ENCODE measurements at places on chromosomes 7 and 10.
A peak's percentile ranks its signal among the peaks of the same experiment; 100 is the strongest.

DNA sequence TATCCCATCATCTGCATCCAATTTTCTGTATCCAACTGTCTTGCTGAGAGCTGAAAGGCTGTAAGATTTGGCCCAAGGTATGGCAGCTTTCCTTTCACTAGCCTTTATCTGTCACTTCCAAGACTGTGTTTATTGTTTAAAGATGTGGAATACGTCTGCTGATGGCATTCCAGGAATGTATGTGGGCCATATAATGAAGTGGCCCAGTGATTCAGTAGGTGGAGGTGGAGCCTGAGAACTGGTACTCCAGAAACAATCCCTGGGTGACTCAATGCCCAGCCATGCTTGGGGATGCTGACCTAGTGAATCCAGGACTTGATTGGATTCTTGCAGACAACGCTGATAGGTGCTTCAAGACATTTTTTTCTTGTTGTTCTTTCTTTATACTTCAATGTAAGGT, 13.5 kb downstream of the NEUROD6 start:
- no peak for DNase-seq

- no peak for DNase-seq
Observed at GRCh38 chr7:128826916-128827247, 3.3 kb upstream of the FLNC start.

- peak; percentile 58 for DNase-seq
Observed at GRCh38 chr7:23696916-23697441, 13.0 kb upstream of the STK31 start.

DNA sequence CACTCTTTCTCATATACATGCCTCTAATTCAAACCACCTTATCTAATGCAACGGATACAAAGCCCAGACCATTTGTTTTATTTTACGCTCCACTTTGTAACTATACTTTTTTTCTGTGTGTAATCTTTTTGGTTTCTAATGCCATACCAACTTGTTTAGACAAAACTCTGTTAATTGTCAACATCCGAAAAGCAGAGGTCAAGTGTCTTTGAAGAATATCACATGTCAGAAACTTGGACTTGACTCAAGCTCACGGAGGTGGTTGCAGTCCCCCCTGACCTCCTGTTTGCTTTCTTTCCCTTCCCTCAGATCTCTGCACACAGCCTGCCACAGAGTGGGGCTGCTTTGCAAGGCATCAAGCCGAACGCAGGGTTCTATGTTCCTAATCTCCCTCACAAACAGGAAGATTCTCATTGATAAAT, 698.9 kb downstream of the PARD3 start:
- no peak for DNase-seq

- DNase-seq = no peak
Observed at GRCh38 chr10:95506056-95506737, 55.0 kb downstream of the SORBS1 start.

- no peak for DNase-seq
Observed at GRCh38 chr7:152895527-152895926, 136.0 kb downstream of the ACTR3B start.

GRCh38 chr10:78727251-78727650, 341.5 kb upstream of the ZMIZ1 start:
- no peak for DNase-seq

GRCh38 chr7:18996583-18996982, 120.9 kb downstream of the TWIST1 start:
- no peak for DNase-seq

DNA sequence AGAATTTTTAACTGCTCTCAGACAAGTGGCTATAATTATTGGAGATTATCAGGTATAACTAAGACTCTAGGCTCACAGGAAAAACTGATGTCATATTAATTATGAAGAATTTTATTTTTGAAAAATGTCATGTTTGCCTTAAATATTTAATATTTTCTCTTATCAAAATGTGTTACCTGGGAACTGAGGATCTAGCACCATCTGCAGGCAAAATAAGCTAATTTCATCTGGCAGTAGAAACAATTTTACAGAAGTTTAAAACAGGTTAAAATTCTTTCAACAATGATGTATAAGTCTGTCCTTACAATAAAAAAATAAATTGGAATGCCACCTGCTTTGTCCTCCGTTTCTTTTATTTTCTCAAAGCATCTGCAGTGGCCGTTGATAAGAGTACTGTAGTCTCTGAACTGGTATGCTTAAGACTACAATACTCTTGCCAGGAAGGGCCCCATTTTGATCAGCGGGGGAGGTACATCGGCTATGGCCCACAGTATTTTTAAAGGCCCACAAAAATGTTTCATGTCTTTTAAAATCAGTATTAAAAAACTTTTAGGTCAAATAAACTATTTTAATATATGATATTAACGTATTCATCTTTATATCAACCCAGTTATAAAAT, 81.3 kb downstream of the VWDE start:
- DNase-seq = no peak

- no peak for DNase-seq
Observed at GRCh38 chr7:68192941-68193340, 1196.3 kb downstream of the TYW1 start.

DNA sequence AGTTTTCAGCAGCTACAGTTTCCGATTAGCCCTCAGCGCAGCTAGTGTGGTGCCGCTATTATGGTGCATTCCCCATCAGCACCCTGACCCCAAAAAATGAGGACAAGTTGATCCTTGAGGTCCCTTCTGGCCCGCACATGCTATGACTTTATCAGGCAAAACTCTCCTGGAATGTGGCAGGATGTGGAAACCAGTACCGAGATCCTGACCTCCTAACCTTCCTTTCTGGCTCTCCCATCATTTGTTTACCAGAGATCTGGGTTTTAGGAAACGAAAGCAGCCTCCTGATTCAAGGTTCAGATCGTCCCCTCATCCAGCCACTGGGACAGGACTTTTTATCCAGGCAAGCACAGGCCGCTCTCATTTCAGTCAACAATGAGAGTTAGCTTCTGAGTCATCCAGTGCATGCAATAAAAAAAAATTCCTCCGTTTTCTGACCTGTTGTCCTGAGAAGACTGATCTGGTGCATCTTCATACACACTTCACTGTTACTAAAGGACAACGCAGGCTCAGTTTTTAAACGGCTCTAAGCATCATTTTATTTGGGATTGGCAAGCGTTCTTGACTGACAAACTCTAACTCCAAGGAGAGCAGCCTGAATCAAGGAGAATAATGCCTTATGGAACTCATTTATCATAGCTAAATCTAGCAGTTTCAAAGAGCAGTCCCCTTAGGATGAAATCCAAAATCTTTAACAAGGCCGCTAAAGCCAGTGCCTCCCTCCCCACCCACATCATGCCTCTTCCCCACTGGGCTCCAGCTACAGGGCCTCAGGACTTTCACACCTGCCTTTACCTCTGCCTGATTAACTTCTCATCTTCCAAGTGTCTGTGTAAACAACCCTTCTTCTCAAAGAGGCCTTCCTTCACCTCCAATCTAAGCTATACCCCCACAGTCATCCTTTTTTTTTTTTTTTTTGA, 17.1 kb downstream of the PDLIM1 start:
- DNase-seq = no peak

DNA sequence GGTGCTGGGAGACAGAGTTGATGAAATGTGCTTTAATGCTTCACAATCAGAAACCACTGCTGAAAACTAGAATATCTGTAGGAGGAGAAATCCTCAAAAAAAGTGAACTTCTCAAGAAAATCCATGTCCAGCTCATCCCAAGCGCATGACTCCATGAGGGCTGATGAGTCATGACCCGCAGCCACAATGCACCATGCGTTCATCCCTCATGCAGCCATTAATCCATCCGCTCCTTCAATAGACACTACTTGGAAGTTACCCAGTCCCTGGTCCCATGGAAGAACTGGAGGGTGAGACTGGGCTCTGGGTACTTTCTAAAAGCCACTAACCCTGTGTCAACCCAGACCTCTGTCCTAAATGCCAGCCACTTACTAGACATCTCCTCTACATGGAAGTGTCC, 24.4 kb downstream of the TMEM273 start:
- DNase-seq = peak; percentile 70

- no peak for DNase-seq
Observed at GRCh38 chr10:5508786-5509185, 9.4 kb upstream of the CALML5 start.

DNA sequence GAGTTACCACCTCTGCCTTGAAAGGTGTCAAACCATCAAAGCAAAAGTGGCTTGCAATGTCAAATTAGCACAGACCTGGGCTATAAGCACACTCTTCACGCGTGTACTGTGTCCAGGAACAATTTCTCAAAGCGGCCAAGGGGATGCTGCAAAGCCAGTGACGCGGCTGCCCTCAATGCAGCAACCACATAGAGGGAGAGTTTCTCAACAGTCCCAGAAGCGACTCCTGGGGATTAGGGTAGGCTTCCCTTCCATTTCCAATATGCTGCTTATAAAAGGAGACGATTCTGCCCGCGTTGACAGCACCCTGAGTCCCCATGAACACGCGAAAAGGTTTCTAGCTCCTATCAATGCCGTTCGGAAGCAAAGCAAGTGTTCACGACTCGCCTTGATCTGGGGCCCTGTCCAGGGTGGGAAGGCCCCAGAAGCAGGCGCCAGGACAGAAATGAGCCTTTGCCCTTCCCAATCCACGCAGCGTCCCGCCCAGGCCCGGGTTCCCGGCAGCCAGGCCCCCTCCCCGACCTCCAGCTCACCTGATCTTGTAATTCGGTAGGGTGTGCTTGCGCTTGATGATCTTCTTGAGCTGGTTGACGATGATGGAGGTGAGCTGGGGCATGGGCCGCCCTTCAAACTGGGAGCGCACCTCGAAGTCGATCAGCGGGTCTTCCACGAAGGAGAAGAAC, 1.3 kb downstream of the PDZD8 start:
- peak; percentile 60 for DNase-seq

- no peak for DNase-seq
Observed at GRCh38 chr7:79459381-79459780, 5.9 kb upstream of the MAGI2 start.

DNA sequence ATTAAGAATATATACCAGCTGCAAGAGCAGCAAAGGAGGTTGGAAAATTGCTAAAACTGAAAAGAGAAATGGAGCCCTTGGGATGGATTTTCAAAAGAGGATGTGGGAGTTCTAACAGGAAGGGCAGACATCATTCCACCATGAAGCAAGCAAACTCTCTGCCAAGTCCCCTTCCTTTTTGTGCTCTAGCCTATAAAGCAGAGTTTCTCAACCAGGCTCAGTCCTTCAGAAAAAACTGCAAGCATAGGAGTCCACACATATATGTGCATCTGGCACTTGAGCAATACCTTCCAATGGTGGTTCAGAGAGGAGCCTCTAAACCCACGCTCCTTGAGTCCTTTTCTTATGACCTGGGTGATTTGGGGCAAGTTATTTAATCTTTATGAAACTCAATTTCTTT, 98.6 kb upstream of the MKX start:
- peak; percentile 76 for DNase-seq

DNA sequence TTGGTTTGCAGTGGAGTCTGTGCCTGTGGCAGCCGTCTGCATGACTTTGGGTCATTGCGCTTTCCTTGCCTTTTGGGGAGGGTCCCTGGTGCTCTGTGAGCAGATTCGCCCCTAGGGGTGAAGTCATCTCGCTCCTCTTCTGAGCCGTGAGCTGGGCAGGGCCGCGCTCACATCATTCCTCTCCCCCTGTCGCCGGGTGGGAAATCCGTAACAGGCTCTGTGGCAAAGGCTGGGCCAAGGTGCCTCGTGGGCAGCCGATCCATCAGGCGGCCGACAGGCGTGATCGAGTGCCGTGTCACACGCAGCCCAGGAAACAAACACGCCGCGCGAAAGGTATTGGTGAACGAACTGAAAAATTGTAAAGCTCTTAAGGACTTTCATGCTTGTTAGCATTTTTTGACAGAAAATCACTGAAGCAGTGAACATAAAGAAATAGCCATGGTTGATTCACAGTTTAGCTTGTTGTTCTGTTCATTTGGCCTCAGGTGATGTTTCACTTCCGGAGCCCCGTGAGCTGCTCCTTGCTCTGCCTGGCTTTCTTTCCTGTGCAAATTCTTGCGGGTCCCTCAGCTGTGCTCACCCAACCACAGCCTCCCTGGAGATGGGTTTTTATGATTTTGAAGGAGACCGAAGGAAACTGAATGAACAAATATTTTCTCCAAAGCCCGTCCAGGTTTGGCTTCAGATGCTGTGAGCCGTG, 122.1 kb downstream of the NKX6-2 start:
- DNase-seq = no peak

- no peak for DNase-seq
Observed at GRCh38 chr10:118763202-118763988, 8.6 kb upstream of the CACUL1 start.

GRCh38 chr7:137003086-137003485, 134.6 kb downstream of the CHRM2 start:
- DNase-seq = no peak

DNA sequence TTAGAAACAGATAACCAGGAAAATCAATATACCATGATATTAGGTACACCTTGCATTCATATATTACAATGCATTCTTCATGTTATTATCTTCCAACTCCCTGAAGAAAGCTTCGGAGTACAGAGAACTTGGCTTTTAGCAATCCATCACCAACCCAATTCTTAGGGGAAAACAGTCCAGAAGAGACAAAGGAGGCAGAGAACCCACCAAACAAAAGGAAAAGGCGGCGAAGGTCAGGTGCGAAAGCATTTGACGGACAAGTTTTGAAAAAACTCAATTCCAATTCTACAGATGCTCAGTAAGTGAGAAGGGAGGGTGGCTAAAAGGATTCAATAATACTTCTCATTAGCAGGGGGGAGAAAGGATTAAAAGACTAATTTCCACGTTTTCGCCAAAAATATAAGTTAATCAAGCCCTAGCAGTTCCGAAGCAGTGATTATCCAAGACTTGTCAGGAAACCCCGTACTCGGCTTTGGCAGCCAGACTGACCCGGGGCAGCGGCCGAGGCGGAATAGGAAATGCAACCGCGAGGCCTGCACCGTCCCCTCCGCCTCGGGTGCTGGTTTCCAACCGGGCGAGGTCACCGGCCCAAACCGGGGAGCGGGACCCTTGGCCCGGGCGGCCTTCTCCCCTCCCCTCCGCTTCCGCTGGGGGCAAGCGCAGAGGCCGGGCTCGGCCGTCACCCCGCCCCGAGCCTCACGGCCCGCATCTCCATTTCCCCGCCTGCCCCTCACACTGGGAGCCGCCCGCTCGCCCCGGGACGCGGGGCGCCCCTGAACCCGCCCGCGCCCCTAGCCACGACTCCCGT, 747 bp downstream of the GDI2 start:
- DNase-seq = peak; percentile 31

DNA sequence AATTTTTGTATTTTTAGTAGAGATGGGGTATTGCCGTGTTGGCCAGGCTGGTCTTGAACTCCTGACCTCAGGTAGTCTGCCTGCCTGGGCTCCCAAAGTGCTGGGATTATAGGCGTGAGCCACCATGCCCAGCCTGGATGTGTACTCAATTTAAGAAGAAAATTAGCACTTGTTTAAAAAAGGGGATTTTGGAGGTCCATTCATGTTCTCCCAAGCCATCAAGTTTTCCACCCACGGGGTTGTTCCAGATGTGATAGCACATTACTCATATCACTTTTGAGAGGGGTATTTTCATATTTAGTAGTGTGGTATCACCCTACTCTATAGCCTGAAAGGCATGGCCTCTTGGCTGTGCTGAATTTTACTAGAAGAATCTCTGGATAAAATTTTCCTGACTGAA, 10.5 kb upstream of the SLC26A3 start:
- no peak for DNase-seq

GRCh38 chr10:121405549-121405948, 192.7 kb downstream of the FGFR2 start:
- no peak for DNase-seq

All from inflammatory macrophage treated with lipopolysaccharide for 1 hour (primary cell).